Airway epithelial cell (primary cell): ENCODE measurements at places on chromosomes 2 and 18. TPM values are rescaled to one million over a fixed set of nuclear protein-coding genes. Genes with fewer than 3 reads are reported as not detected.

KANSL3 gene
- total RNA-seq = 14.3 and 18.1 TPM in 2 replicates

CCDC102B gene
- 0.92 and 3.6 TPM in 2 replicates for total RNA-seq

CBLN2 gene
- total RNA-seq = not detected in 2 replicates

STON1 gene
- total RNA-seq = 0.05 and 0.56 TPM in 2 replicates

LRPPRC gene
- 59.9 and 64.7 TPM in 2 replicates for total RNA-seq

ZC3H15 gene
- 58.3 and 64.8 TPM in 2 replicates for total RNA-seq

CD8B gene
- total RNA-seq = not detected in 2 replicates

CYBRD1 gene
- 9.6 and 11.6 TPM in 2 replicates for total RNA-seq

REG3G gene
- total RNA-seq = not detected in 2 replicates

RAPH1 gene
- total RNA-seq = 9.4 and 38.7 TPM in 2 replicates

COLEC12 gene
- total RNA-seq = not detected in 2 replicates

ERFE gene
- 0.56 and 2.0 TPM in 2 replicates for total RNA-seq

ADAM23 gene
- total RNA-seq = 0.09 and 0.14 TPM in 2 replicates

GBX2 gene
- total RNA-seq = not detected in 2 replicates

REG1A gene
- total RNA-seq = not detected in 2 replicates

MITD1 gene
- 27.4 and 28.1 TPM in 2 replicates for total RNA-seq

FBXO36 gene
- total RNA-seq = 3.3 and 4.0 TPM in 2 replicates

PASK gene
- total RNA-seq = 6.5 and 8.3 TPM in 2 replicates

SP140L gene
- total RNA-seq = 2.7 and 6.0 TPM in 2 replicates

UNC80 gene
- total RNA-seq = 0.14 TPM in 1 of 2 replicates, not detected in the other

PKP4 gene
- total RNA-seq = 20.2 and 32.1 TPM in 2 replicates

CCDC85A gene
- not detected in 2 replicates for total RNA-seq

POTEI gene
- not detected in 2 replicates for total RNA-seq

KCNF1 gene
- total RNA-seq = 0.35 TPM in 1 of 2 replicates, not detected in the other

OR6B2 gene
- not detected in 2 replicates for total RNA-seq

SPEG gene
- total RNA-seq = 7.5 and 9.0 TPM in 2 replicates

ACMSD gene
- total RNA-seq = 0.46 TPM in 1 of 2 replicates, not detected in the other
